ENCODE measurements at places on chromosomes 16 and 17. TPM values are rescaled to one million over a fixed set of nuclear protein-coding genes. Genes with fewer than 3 reads are reported as not detected.

The TMEM235 gene
- total RNA-seq: 0.28 TPM

The RTN4RL1 gene
- 0.18 TPM for total RNA-seq

The CX3CL1 gene
- 1.6 TPM for total RNA-seq

The ATP2A1 gene
- 4.6 TPM for total RNA-seq

The KCNJ12 gene
- 0.29 TPM for total RNA-seq

GRCh38 chr17:48925991-48926342 is 17.8 kb downstream of the UBE2Z start:
- no peak for DNase-seq
- peaks cover 77% of the 10 kb centered on the region for H3K36me3 ChIP-seq
- H3K27ac ChIP-seq: no peak overlapping the region
- H3K27me3 ChIP-seq: no peaks in the 10 kb centered on the region
- no peak overlapping the region for H3K4me3 ChIP-seq

DNA sequence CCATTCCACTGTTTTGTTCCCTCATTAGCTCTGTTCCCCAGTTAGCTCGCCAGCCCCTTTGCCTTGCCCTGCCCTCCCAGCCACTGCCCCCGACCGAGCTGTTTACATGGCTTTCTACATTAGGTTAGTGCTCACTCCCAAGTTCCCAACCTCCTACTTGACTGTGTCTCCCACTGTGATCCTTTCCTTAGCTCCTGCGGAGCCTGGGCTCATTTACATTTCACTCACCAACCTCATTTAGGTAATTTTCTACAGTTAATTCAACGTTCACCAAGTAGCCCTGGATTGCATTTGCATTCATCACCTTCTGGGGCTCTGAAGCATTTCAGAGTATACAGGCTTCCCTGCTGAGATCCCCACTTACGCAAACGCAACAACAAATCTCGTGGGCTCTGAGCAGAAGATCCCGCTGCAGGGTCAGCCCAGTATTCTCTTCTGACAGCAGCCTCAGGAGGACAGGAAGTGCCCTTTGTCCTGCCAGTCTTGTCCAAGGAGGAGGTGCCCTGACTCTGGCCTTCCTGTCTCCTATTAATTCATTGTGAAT is 325.8 kb upstream of the CCL2 start:
- H3K27me3 ChIP-seq: no peaks in the 10 kb centered on the region
- peaks cover 8% of the 10 kb centered on the region for H3K36me3 ChIP-seq
- peaks cover 5% of the 10 kb centered on the region for H3K4me1 ChIP-seq
- no peak overlapping the region for H3K27ac ChIP-seq

DNA sequence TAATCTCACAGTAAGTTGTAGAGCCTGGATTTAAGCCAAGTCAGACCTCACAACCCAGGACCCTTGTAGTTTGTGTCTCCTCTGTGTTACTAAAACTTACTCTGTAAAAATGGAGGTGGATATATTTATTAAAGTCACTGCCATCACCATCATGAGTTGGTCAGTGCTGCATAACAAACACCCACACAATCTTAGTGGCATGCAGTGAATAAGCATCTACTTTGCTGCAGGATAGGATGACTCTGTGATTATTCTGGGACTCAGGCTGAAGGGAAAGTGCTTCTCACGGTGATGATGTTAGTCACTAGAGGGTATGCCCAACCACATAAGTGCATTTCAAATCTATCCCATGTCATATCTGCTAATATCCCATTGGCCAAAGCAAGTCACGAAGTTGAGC is 398.7 kb downstream of the XYLT1 start:
- H3K4me1 ChIP-seq: peaks cover 6% of the 10 kb centered on the region
- no peak overlapping the region for H3K4me3 ChIP-seq
- H3K36me3 ChIP-seq: no peaks in the 10 kb centered on the region
- H3K27ac ChIP-seq: no peak overlapping the region
- no peaks in the 10 kb centered on the region for H3K27me3 ChIP-seq

DNA sequence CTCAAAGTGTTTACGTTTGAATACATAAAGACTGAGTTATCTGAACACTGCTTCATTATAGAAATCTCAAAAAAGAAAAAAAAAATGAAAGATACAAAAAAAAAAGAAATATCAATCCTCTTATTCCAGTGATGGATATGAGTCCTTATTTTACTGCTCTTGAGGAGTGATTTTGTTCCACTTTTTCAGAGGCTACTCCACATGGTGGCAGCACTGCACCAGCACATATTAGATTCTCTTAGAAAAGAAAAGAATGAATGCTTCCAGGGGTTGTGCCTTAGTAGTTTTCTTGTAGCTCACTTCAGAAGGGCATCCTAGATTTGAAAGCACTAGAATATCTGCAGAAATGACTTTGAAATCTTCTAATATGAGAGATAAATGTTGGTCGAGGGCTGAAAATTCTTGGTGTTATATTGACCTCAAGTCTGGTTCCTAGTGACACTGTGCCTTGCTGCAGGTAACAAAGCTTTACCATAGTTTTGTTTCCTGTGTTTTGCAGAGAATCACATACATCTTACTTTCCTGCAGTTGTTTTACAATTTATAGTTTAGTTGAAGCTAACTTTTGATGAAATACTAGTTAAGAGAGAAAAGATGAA is 25.9 kb downstream of the AP2B1 start:
- peaks cover 4% of the 10 kb centered on the region for H3K36me3 ChIP-seq
- no peak overlapping the region for H3K4me3 ChIP-seq
- no peak overlapping the region for H3K27ac ChIP-seq

- no peak overlapping the region for H3K4me3 ChIP-seq
- DNase-seq: no peak
- no peak overlapping the region for H3K27ac ChIP-seq
- H3K4me1 ChIP-seq: no peaks in the 10 kb centered on the region
- H3K27me3 ChIP-seq: peaks cover 11% of the 10 kb centered on the region
These were observed 10.6 kb downstream of the IRX3 start for GRCh38 chr16:54275956-54276355.

DNA sequence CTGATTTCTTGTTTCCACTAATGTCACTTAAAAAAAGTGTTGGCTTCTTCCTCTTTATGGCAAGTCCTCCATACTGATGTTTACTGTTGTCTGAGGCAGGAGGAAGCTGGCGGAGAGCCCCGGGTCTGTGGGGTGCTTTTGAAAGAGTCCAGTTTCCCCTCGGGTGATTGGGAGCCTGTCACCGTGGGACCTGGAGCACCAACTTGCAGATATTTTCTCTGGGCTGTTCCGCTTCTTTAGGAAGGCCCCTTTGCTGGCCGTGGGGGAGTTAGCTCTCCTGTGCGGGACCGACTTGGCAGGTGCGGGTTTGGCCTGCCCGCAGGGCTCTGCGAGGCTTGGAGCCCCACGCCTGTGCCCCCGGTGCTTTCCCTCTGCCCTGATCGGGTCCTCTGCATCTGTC is 3.1 kb downstream of the BANP start:
- no peak overlapping the region for H3K27ac ChIP-seq
- no peak for DNase-seq
- no peaks in the 10 kb centered on the region for H3K4me1 ChIP-seq
- H3K36me3 ChIP-seq: peaks cover 14% of the 10 kb centered on the region
- H3K4me3 ChIP-seq: no peak overlapping the region
- H3K27me3 ChIP-seq: no peaks in the 10 kb centered on the region

DNA sequence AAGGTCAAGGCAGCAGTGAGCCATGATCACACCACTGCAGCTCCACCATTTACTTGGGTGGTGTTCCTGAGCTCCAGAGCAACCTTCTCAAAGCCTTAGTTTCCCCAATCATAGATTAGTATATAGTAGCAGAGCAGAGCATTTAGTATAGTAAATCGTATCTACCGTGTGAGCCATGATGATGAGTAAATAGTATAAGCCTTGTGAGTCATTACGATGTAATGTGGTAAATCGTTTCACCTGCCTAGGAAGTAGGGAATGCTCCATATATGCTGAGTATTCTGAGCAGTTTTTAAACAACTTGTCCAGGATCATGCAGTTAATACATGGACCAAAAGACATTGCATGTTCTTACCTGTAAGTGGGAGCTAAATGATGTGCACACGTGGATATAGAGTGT is 66.4 kb downstream of the SCNN1B start:
- peaks cover 2% of the 10 kb centered on the region for H3K4me1 ChIP-seq
- H3K27me3 ChIP-seq: no peaks in the 10 kb centered on the region
- no peak overlapping the region for H3K4me3 ChIP-seq
- no peak overlapping the region for H3K27ac ChIP-seq

DNA sequence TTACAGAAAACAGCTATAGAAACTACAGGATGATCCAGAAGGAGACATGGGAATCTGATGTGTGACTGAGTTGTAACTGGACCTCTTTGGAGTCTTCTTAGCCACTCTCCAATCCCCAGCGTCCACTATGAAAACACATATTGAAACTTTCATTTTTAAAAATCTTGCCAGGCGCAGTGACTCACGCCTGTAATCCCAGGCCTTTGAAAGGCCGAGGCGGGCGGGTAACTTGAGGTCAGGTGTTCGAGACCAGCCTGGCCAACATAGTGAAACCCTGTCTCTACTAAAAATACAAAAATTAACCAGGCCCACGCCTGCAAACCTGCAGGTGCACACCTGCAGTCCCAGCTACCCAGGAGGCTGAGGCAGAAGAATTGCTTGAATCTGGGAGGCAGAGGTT is 53.3 kb downstream of the HIC1 start:
- DNase-seq: no peak
- no peak overlapping the region for H3K4me3 ChIP-seq

DNA sequence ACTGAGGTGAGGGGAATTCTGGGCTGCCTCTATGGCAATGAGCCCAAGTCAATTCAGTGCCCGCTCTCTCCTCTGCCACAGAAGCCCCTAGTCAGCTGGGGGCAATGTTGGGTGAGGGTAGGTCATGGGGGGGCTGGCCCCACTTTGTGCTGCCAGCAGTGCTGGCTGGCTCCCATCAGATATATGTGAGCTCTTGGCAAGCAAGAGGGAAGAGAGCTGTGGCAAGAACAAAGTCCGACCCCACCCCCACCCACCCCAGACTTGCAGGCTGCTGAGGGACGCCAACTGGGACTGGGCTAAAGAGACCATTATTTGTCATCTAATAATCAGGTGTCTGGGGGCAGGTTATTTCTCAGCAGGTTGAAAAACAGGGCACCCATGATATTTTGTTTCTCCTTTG is 89.4 kb downstream of the YPEL2 start:
- no peak overlapping the region for H3K27ac ChIP-seq
- H3K4me1 ChIP-seq: no peaks in the 10 kb centered on the region
- H3K4me3 ChIP-seq: no peak overlapping the region
- H3K27me3 ChIP-seq: no peaks in the 10 kb centered on the region

DNA sequence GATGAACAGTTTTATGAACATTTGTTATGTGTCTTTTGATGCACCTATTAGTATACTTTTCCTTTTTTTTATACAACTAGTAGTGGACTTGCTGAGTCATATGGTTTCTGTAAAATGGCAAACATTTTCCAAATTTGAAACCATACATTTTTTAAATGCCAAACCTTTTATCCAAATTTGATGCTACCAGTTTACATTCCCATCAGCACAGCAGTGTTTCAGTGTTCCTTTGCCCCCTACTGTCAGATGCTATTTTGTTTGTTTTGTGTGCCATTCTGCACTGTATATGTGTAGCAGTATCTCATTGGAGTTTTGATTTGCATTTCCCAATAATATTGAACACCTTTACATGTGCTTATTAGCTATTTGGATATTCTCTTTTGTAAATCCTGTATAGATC is 219.4 kb downstream of the TANC2 start:
- H3K4me3 ChIP-seq: no peak overlapping the region
- no peak overlapping the region for H3K27ac ChIP-seq
- 0 out of 2 replicates have a peak, but pooled peaks cover 2% of the 10 kb centered on the region for H3K4me1 ChIP-seq
- H3K27me3 ChIP-seq: no peaks in the 10 kb centered on the region
- DNase-seq: no peak

- H3K36me3 ChIP-seq: peaks cover 6% of the 10 kb centered on the region
- no peak overlapping the region for H3K27ac ChIP-seq
- no peaks in the 10 kb centered on the region for H3K4me1 ChIP-seq
- H3K4me3 ChIP-seq: peak overlapping the region; percentile 53
These were observed 1.1 kb downstream of the NOXO1 start for GRCh38 chr16:1980030-1980769.

GRCh38 chr17:56810343-56810742 is 23.4 kb downstream of the C17orf67 start:
- DNase-seq: no peak
- no peak overlapping the region for H3K4me3 ChIP-seq
- no peaks in the 10 kb centered on the region for H3K27me3 ChIP-seq
- H3K27ac ChIP-seq: no peak overlapping the region
- no peaks in the 10 kb centered on the region for H3K4me1 ChIP-seq
